OCI-M1 (cell line): ENCODE measurements at places on chromosomes 11 and 22.

DNA sequence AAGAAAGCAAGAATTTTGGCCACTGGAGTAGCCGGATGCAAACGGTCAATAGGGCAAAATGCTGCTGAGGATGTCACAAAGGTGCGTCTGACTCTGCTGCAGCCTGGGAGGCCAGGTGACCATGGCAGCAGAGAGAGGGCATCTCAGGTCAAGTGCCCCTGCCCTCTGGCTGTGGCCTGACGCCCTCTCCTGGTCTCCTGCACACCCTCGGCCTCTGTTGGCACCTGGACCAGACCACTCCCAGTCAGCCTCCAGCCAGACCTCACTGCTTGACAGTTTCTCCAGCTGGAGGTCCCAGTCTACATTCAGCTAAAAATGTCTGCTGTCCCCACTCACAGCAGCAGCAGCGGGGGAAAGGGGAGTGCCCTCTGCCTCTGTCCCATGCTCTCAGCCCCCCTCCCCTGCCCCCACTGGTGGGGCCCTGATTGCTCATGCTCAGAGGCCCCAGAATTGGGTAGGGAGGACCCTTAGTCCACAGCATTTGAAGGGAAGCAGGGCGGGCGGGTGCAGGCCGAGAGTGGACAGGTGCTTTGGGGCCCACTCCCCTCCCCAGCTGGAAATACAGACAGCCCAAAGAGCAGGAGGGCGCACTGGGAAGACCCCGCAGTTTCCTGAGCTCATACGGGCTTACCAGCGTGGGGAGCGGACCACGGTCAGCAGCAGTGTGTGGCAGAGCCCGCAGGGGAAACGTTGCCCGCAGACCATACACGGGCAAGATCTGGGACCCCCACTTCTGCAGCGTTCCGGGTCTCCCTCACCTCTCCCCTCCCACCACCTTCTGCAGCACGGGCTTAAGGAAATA is 1.6 kb upstream of the BRSK2 start:
- DNase-seq = no peak

DNA sequence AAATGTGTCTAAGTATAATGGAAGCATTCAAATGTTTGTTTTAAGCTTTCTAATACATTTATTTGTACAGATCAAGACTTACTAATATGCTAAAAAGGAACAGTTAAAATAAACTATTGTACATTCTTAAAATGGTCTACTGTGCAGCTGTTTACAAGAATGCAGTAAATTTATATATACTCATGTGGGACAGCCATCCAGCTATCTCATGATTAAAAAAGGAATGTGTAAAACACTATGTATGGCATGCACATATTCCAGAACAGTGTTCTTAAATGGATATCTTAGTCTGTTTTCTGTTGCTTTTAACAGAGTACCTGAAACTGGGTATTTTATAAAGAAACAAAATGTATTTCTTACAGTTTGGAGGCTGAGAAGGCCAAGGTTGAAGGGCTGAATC is 30.2 kb upstream of the CSTF3 start:
- no peak for DNase-seq

- no peak for DNase-seq
Observed at GRCh38 chr11:117269856-117270255, 21.3 kb upstream of the BACE1-AS start.

DNA sequence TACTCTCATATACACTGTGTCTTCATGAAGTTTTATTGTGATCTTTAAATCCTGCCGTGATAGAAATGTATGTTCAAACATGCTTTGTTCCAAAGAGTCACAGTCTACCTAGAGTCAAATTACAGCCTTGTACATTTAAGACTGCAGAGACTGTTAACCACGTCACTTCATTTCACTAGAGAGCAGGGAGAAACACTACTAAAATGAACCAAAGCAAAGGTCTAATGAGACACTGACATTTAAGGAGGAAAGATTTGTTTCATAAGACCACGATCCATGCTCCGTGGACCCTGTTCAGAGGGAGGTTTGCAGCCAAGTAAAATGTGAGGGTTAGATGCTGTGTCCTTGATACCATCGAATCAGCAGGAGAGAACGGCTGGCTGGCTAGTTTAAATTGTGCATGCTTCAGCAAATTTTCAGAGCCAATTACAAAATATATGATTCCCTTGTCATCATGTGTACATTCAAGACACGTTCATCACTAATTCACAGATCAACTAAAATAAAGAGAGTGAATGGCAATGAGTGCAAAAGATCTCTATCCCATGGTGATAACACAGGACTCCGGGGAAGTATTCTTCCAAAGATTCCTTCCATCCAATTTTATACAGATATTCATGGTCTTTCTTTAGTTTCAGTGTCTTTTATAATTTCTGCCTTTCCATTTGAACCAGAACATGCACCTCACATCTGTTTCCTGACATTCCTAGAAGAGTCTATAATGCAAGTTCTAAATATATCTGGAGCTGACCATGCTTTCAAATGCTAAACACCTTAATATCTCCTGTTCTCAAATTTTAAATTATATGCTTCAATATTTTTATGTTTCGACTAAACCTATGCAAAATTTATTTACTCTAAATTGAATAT is 960.9 kb upstream of the FAT3 start:
- DNase-seq = no peak
